ENCODE measurements at places on chromosomes 12 and 14.

- DNase-seq, result no peak
These were observed 23.4 kb upstream of the EML1 start for GRCh38 chr14:99769799-99770198.

GRCh38 chr12:18446061-18446644 lies 184.8 kb downstream of the PIK3C2G start:
- no peak for DNase-seq

DNA sequence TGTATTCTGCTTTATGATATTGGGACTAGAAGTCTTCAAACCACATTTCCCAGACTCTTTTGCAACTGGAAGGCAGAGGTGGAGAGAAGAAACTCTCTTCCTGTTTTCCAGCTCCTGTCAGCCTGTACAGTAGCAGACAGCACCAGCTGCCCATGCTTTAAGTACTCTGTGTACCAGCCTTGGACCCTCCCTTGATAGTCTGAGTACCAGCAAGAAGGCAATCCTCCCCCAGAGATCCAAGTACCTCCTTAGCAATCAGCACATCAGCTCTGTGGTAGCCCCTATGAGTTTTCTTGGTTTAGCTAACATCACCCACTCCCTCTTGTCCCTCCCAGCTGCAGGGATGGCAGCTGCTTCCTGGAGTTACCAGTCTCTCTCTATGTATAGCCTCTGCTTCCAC lies 56.3 kb downstream of the STXBP6 start:
- DNase-seq, result no peak

DNA sequence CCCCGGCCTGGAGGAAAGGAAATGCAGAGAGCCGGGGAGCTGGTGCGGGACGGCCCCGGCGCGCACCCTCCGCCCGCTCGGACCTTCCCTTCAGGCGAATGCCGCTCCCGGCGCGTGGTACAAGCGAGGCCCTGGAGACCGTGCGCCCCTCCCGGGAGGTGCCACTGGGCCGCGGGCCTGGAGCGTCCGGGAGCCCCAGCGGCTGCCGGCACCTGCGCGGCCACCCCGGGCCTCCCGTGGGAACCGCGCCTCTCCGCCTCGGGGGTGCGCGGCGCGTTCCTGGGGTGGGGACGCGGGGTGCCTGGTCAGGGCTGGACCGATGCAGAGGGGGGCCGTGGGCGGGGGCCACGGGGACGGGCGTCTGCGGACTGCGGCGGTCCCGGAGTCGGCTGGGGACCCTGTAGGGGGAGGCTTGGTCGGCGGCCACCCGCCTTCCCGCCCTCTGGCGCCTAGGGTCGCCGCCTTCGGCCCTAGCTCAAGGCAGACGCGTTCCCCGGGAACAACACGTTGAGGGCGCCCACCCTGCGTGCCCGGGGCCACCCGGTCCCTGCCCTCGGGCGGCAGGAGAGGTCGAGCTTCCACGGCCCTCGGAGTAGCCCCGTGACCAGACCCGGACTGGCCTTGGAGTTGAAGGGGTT lies 599 bp downstream of the PAPLN start:
- DNase-seq, result no peak

GRCh38 chr14:33764876-33765650 lies 185.8 kb downstream of the EGLN3 start:
- no peak for DNase-seq

DNA sequence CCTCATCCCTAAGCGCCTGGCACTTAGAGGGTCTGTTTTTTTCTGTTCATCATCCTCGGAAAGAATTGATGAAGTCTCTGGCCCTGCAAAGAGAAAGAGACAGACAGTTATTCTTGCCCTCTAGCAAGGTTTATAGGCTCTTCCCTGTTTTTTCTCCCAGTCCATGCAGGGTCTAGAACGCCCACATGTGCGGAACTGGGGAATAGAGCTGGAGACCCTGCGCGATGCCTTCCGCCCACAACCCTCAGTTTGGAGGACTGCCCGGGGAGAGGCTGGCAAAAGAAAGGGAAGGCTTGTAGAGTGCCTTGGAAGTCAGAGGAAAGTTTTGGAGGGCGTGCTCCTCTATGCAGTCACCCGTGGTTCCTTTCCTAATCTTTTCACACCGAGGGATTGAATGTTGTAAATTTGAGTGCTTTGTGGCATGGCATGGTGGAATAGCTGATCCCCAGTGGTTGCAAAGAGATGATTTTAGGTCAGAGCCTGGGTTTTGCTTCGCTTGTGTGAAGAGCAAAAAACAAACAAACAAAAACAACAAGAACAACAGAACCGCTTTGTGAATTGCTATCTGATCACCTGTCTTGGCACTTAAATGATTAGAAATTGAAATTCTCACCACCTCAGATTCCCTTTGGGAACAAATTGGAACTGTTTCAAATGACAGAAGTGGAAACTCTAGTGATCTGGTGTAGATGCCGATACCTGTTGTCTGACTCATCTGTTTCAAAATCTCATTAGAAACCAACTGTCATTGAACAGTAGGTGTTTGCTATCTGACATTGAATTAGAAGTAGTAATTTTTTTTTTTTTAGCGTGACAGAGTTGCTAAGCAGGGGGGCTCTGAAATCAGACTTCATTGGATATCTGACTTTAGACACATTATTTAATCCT lies 947 bp downstream of the GAS2L3 start:
- no peak for DNase-seq

DNA sequence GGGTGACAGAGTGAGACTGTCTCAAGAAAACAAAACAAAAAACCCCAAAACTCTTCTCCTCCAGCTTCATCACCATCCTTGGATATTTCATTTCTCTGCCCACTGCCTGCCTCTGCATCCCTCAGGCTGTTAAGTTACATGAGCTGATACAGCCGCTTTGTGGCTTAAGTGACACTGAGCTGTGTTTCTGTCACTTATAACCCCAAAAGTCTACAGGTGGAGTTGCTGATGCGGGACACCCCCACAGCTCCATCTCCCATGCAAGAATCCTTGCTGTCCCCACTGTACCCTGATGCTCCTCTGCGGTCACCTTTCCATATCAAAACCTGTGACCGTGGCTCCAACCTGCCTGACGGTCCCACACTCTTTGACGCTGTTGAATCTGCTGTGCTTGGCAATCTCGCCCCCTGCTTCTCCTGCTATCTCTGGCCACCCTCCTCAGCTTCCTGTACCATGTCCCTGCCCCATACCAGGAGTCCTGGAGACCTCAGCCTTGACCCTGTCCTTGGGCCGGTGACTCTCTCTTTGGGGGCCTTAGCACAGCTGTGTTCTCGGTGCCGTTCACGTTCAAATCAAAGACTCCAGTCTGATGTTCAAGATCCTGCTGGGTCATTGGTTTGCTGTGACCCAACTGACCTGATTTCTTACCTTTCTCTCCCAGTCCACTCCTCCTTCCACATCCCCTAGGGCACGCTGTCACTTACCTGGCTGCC lies 20.3 kb downstream of the HVCN1 start:
- no peak for DNase-seq

GRCh38 chr12:87368259-87368658 lies 660.9 kb downstream of the C12orf50 start:
- DNase-seq, result no peak

DNA sequence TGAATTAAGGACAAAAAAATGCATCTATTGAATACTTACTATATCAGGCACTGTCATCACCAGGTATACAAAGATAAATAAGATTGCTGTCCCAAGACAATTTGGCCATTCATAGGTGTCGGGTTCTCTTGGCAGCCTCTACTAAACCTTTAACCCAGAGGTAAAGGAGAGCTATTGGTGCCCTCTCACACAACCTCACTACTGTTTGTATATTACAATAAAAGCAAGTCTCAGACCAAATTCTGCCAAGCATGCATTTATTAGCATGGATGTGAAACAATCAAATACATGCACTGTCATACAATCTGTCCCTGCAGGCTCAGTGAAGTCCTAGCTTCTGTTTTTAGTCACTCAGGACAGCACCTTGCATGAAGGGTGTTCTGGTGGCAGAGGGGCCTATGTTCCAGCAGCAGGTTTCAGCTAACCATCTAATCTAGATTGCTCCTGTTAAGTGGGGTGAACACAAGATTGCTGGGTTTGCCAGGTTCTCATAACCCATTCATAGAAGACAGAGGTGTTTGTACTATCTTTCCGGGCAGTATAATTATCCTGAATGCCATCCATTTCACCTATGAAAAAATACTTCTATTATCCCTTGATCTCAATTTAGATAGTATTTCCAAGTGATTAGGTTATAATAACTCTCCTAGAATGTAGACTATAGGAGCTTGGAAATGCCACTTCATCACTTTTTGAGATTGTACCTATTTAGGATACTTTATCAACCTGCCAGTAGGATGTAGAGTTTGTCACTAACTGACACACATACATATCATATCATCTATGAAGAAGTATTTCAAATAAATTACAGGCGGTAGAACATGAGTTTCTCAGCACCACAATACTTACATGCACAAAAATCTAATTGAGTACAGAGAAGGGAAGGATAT lies 254.0 kb upstream of the KRR1 start:
- no peak for DNase-seq

DNA sequence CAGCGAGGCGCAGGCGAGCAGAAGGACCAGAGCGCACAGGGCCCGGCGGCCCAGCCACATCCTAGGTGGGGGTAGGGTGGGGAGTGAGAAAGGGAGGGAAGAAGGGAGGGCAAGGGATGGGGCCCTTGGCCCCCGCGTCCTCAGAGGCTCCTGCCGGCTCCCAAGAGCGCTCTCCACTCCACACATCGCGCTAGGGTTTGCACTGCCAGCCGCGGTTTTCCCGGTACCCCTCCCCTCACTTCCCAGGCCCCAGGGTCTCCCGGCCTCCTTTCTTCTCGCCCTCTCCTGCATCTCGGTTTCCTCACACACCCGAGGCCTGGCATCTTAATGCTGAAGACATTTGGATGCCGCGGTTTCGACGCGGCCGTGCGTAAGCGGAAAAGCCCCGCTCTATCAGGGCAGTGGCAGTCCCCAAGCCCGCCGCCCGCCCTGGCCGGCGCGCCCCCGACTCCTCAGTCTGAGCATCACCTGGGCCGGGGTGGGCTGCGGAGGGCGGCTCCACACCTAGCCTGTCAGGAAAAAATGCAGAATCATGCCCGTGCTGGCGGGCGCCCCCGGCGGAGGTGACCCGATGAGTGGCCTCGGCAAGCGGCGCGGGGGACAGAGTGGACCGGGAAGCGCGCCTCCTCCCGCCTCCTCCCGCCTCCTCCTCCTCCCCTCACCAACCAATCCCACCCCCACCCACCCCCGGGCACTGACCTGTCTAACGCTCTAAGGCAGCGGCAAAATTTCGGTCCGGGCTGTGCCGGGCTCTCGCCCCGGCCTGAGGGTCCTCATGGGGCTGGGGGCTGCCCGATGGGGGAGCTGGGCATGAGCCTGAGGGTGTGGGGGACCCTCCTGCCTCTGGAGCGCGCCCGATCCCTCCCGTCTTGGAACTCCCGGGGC lies 686 bp downstream of the B4GALNT1 start:
- DNase-seq, result peak; percentile 42

DNA sequence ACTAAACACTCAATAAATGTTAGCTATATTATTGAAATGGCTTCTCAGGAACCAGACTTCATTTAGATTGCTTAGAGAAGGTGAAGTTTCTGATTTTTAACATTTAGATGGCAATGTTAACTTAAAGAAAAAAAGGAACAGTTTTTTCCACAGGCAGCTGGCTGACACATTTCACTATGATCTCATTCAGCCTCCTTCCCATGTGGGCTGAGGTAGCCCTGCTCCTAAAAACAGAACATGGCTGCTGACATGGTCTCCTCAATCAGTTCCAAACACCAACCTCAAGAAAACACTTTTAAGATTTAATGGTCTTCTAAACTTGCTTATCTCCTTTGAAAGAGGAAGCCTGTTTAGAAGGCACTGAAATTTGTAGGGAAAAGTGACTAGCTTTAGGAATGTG lies 23.8 kb downstream of the GNS start:
- no peak for DNase-seq

DNA sequence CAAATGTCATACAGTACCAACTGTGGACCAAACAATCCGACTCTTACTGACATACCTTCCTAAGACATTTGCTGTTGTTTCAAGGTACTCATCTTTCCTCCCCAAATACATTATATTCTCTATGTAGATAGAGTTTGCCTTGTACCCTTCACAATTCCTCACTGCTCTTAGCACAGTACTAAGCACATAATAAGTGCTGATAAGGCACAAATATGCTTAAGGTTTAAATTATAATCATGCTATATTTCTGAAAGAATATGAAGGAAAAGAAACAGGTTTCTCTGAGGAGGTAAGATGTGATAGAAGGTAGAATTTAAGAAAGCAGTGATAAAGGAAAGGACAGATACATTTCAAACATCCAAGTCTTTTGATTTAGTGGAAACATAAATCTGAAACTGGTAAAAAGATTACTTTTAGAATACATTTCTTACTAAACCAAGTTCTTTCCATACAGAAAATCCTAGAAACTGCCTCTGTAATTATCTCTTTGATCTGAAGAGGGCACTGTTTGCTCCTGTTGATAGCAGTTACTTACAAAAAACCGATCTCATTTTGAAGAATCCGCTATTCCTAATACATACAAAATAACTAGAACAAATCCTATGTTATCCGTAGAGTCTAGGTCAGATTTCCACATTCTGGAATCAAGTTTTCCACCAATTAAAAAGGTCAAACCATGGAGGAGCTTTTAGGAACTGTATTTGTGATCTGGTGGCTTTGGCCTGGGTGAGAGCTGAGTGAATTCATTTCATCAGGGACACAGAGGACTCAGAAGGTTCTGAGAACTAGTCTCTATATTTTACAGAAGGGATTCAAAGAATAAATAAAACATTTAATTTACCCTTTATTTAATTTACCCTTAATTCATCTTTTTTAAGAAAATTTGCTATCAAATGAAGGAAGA lies 311.9 kb downstream of the DAD1 start:
- DNase-seq, result no peak

DNA sequence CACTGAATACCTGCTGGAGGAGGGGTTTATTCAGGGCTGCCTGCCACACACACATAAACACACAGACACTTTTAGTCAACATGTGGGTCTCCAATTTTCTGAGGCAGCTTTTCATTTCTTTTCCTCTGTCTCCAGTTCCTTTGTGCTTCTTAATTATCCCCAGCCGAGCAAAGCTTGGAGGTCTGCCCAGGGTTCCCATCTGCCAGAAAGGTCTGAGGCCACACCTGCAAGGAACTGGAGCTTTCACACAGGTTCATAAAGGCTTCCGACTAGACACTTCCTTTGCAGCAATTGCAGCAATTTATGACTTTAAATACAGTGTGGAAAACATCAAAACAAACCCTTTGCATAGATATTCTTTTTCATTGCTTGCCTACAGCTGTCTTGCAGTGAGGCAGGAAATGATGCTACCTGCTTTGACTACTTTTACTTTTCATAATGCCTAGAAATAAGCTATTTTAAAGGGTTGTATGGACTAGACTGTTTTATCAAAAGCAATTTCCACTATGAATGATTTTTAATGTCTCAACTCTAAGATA lies 1318.9 kb downstream of the AACS start:
- no peak for DNase-seq

GRCh38 chr12:105641749-105642148 lies 311.3 kb downstream of the C12orf75 start:
- no peak for DNase-seq

DNA sequence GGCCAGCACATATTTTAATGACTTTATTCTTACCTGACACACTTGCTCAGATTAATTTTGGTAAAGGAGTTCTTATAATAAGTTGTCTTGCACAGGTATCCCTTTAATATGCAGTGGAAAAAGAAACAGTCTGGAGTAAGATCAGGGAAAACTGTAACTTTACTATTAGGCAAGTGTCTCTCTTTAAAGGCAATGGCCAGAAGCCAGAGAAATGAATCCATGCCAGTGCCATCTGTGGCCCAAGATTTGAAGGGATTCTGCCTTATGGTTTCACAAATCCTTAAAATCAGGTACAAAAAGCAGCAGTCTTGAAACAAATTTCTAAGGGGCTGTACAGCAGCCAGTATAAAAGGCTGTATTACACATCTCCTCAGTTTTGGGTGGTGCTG lies 22.4 kb downstream of the NFYB start:
- DNase-seq, result no peak

GRCh38 chr12:128483526-128484255 lies 216.7 kb downstream of the TMEM132C start:
- DNase-seq, result no peak
